Neural crest cell (in vitro differentiated cells): ENCODE measurements at places on chromosomes 5 and 9. TPM values are rescaled to one million over a fixed set of nuclear protein-coding genes. Genes with fewer than 3 reads are reported as not detected.

DNA sequence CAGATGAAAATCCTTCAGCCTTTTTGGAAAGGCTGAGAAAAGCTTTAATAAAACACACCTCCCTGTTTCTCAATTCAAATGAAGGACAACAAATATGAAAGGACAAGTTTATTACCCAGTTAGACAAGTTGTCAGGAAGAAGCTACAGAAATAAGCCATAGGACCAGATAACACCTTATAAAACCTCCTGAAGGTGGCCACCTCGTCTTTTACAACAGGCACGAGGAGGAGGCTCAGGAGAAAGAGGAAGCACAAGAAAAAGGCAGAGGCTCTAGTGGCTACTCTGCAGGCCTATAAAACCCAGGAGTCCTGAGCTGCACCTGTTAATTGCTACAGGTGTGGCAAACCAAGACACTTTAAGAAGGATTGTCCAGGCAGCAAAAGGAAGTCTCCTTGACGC, 352.1 kb upstream of the CDH18 start:
- DNase-seq, result no peak

DNA sequence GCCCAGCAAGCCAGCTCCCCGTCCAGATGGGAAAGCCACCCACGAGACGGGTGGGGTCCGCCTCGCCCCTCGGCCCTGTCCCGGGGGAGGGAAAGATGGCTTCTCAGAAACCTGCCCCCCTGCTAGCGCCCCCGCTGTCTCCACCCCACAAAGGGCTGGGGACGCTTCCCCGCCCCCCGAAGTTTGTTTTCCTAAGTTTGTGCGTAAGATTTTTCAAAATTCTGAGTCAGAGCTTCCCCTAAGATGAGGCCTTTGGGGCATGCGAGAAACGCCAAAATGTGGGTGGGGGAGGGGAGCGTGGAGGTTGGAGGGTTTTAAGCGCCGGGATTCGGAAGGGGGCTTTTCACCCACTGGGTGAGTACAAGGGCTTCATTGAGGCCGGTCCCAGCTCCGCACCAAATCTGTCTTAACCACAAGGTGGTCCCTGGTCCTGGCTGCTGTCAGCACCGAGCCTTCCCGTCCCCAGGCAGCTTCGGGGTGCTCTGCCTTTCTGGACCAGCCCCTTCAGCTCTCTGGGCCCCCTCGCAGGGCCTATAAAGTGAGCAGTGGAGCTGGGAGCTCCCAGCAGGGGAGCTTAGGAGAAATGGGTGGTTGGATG, 32.3 kb downstream of the PRRX2 start:
- DNase-seq, result no peak

- DNase-seq, result no peak
Measured at GRCh38 chr5:105530716-105531261, 1968.2 kb upstream of the NUDT12 start.

The NR5A1 gene
- total RNA-seq, result 0.35 and 0.50 TPM in 2 replicates

- no peak for DNase-seq
Measured at GRCh38 chr5:32708949-32709348, 2.2 kb upstream of the NPR3 start.

DNA sequence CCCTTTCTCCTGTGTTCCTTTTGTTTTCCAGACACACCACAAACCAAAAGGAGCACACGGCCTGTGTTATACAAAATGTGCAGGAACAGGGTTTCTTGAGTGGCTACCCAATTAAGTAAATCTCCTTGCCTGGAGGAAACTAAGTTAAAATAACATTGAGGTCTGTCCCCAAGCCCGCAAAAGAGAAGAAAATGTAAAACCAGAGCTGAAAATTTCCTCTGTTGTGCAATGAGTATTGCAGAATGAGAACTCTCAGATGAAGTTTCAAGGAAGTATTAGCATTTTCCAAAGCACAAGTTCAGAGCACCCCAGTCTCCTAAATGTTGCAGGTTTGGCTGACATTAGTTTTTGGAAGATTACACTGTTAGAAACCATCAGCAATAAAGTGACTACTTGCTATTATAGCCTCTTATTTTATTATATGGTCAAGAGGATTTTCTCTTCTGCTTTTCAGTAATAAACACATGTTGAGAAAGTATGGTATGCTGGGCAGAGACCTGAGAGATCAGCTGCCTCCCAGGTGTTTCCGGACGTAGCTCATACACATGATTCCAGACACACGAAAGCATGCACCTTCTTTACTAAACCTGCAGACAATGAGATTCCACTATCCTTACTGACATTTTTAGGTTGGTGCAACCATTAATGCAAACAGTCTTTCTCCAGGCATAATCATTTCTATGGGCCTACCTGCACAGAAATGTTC, 161.3 kb downstream of the SNCAIP start:
- no peak for DNase-seq
